ENCODE measurements at places on chromosomes 6 and 20.

- no peak for DNase-seq
These were observed 17.9 kb downstream of the MDGA1 start for GRCh38 chr6:37679539-37680476.

GRCh38 chr6:4931530-4932227 lies 72.2 kb downstream of the RPP40 start:
- DNase-seq, result peak; percentile 34

DNA sequence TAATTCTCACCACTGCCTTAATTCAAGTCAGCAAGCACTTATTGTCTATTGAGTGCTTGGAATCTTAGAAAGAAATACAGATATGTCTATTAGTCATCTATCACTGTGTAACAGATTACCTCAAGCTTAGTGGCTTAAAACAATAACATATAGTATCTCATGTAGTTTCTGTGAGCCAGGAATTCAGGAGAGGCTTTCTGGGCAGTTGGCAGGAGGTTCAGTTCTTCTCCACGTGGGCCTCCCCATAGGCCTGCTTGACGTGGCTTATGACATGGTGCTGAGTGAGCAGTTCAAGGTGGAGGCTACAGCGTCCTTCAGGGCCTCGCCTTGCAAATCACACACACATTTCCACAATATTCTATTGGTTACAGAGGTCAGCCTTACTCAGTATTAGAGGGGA lies 69.7 kb downstream of the DTD1 start:
- peak; percentile 86 for DNase-seq

DNA sequence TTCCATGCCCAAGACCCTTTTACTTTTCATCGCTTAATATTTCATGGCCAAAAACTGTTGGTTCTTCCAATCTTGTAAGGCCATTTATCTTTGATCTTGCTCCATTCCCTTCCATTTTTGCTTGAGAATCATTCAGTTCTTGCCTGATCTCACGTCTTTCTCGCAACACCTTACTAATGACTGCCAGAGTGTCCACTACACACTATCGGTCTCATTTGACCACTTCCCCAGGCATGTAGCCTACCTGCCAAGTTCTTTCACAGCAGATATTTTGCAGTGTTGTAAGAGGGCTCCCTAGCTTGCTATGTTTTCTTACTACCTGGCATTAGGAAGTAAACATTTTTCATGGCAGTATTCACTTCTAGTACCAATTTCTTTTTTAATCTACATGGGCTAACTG lies 248.0 kb downstream of the ESR1 start:
- DNase-seq, result no peak

- DNase-seq, result no peak
These were observed 102.3 kb upstream of the TSHZ2 start for GRCh38 chr20:52869698-52870501.

GRCh38 chr20:13312300-13312699 lies 91.2 kb downstream of the ISM1 start:
- DNase-seq, result no peak

DNA sequence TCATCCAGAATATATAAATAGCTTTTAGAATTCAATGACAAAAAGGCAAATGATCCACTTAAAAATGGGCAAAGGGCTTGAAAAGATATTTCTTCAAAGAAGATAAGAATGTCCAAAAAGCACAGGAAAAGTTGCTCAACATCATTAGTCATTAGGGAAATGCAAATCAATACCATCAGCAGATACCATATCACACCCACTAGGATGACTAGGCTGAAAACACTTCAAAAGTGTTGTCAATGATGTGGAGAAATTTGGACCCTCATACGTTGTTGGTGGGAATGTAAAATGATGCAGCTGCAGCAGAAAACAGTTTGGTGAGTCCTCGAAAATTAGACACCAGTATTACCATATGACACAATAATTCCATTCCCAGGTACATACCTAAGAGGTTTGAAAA lies 303.6 kb upstream of the SLC35B3 start:
- DNase-seq, result no peak

DNA sequence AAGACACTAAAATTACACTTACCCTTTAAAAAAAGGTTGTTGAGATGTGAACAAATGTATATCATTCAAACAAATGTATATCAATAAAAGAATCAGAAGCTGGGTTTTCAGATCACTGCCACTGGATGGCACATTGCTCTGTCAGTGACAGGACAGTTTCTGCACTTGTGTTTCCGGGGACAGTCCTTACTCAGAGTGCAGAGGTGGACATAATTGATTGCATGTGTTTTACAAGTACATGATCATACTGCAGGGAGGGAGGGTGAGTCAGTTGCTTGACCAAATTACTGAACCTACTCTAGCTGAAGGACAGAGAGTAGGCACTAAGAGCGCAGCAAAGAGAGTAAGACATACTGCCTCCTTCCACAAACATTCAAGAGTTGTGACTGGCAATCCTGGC lies 302.3 kb downstream of the TENT5A start:
- peak; percentile 93 for DNase-seq

GRCh38 chr6:24330137-24330732 lies 27.6 kb downstream of the DCDC2 start:
- no peak for DNase-seq

Data from fibroblast of mammary gland (primary cell).